ENCODE measurements at places on chromosomes 6 and 20.

- no peak for DNase-seq
These were observed 696 bp downstream of the TREML1 start for GRCh38 chr6:41153451-41153850.

DNA sequence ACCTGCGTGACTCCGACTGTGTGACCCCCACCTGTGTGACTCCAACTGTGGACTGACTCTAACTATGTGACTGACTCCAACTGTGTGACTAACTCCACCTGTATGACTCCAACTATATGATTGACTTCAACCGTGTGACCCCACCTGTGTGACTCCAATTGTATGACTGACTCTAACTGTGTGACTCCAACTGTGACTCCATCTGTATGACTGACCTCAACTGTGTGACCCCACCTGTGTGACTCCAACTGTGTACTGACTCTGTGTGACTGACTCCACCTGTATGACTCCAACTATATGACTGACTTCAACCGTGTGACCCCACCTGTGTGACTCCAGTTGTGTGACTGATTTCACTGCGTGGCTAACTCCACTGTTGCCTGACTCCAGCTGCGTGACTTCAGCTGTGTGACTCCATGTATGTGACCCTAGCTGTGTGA is 38.6 kb downstream of the SYNJ2 start:
- DNase-seq, result no peak

DNA sequence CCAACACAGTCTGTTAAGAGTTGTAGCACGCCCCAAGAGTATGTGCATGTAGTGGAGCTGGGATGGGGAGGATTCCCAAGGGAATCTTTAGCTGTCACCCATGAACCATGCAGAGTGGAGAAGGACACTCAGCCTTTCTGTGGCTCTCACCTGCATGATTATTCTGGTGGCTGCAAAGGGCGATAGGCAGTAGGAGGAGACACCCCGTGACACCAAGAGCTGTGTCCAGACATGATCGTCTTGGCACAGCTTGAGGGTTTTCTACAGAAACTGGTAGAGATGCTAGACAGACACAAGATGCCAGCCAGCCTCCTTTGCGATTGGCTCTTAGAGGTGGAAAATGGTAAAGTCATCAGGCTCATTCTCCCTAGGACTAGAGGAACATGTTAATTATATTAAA is 3.1 kb upstream of the CSE1L start:
- no peak for DNase-seq

DNA sequence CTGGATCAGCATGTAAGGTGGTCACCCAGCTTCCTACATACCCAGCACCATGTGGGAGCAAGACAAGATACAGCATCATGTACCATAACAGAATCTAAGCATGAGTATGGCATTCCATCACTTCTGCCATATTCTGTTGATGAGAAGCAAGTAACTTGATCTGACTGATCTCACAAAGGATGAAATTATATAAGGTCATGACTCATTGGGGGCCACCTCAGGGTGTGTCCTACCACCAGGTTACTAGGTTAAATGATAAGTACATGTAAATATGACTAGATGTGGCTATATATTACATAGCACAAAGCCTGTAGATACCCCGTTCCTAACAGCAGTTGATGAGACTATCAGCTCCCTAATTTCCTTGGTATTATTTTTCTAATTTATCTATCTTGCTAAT is 213.1 kb downstream of the DOK5 start:
- no peak for DNase-seq

DNA sequence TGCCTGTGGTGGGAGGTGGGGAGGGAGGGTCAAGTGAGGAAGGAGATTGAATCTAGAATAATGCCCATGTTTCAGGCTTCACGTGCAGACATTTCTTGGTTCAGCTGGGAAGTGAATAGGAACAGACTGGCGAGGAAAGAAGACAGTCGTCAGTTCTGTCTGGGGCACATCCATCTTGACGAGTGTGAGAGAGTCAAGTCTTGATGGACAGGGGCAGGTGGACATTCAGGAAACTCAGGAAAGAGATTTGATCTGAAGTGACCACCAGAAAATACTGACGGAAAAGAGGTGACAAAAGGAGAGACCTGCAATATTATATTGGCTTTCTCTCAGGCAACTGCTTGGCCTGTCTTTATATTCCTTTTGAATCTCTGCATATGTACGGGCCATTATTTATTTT is 68.6 kb downstream of the ESR1 start:
- DNase-seq, result no peak

GRCh38 chr6:72672906-72673305 is 51.0 kb downstream of the KCNQ5 start:
- no peak for DNase-seq

DNA sequence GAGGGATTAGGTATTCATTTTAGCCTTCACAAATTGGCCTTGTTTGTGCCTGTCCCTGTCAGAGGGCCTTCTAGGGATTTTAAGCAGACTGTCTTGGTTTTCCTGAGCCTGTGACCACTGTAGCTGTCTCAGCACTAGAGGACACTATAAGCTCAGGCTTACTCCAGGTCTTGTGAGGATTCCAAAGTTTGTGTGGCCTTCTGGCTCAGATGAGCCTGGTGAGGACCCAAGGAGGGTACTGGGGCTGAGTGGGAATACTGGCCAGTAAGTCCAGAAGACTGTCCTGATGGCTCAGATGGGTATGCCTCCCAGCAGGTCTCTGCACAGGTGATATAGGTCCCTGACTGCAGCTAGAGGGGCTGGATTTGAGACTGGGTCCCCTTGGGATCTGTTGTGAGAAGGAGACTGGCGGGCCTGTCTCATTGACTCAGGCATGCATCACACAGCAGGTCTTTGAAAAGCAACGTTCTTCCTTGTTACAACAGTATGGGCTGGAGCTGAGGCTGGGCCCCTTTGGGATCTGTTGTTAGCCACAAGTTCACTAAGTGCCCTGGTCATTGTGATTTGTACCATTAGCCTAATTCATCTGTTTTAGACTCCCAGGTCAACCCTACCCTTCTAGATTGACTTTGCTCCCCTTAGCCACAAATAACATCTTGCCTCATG is 26.3 kb upstream of the TFB1M start:
- no peak for DNase-seq

GRCh38 chr6:134735461-134735860 is 214.4 kb downstream of the ALDH8A1 start:
- no peak for DNase-seq

GRCh38 chr20:3660262-3661059 is 2.7 kb downstream of the GFRA4 start:
- DNase-seq, result no peak

GRCh38 chr6:130765181-130765727 is 62.0 kb upstream of the SMLR1 start:
- DNase-seq, result no peak

DNA sequence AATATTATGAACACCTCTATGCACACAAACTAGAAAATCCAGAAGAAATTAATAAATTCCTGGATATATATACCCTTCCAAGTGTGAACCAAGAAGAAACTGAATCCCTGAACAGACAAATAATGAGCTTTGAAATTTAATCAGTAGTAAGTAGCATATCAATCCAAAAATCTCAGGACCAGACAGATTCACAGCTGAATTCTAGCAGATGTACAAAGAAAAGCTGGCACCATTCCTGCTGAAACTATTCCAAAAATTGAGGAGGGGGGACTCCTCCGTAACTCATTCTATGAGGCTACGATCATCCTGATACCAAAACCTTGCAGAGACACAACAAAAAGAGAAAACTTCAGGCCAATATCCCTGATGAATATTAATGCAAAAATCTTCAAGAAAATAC is 67.0 kb upstream of the PDE7B start:
- no peak for DNase-seq

DNA sequence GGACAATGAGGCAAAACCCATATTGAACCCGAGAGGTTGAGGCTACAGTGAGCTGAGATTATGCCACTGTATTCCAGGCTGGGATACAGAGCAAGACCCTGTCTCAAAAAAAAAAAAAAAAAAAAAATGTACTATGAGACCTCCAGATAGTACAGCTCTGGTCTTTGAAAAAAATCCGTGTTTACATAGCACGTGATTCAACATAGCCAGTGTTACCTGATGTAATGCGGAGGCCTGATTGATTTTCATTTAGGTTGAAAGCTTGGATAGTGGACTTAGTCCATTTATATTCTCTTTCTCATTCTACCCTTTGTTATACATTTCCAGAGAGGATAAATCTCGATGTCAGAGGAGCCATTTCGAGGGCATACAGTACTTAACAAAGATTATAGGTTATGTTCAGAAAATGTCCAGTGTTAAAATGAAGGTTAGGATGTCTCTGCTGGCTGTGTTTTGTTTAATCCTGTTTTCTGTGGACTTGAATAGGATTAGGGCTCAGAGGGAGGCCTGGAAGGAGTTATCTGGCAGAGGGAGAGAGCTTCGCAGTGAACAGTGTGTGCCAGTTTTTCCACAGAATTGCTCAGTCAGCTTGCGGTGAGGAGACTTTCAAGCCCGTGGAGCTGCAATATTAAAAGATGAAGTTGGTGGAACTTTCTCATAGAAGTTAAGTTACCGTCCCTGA is 33.9 kb upstream of the BCLAF1 start:
- DNase-seq, result no peak

GRCh38 chr6:168756009-168756634 is 315.1 kb downstream of the SMOC2 start:
- DNase-seq, result no peak

DNA sequence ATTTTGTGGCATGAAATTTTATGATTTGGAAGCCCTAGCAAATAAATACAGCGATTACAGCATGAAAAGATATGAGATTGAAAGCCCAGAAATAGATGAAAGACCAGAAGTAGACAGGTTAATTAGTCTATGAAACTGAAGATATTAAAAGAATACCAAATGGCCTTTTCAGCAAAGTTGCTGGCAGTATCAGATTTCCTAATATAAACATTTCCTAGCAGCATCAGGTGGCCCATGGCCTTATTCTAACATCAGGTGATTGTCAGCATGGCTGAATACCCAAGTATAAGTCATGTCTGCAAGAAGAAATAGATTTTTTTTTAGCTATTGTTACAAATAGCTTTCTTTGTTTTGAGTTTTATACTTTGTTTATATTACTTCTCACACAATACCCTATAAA is 93.2 kb downstream of the CLVS2 start:
- no peak for DNase-seq

DNA sequence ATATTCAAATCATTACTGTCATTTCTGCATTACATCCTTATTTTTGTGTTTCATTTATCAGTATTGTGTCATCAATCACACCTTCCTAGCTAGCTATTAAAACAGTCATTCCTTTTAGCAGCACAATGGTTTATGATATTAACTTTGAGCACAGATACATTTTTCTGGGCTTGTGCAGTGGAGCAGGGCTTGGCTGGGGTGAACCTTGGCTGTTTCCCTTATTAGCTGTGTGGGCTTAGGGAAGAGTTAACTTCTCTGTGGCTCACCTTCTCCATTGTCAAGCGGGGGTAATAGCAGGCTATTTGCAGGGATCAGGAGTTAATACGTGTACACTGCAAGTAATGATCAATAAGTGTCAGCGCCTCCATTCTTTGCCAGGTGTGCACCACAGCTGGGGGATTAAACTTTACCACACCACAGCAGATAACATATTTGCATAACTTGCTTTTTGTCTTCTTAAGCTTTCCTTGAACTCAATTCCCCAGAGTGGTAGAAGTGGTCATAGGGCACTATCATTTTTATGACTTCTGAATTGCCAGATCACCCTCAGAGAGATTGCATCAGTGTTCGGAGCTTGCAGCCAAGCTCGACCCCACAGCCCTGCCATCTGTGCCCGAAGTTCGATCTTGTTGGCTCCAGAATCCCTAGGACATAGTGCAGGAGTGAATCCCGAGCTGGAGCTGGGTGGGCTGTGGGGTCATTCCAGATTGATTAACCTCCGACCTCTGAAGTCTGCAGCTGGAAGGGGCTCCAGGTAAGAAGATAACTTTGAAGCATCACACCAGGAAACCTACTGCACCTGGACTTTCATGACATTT is 1.5 kb upstream of the PYGB start:
- DNase-seq, result no peak

GRCh38 chr6:98842342-98843180 is 8.2 kb downstream of the POU3F2 start:
- no peak for DNase-seq

DNA sequence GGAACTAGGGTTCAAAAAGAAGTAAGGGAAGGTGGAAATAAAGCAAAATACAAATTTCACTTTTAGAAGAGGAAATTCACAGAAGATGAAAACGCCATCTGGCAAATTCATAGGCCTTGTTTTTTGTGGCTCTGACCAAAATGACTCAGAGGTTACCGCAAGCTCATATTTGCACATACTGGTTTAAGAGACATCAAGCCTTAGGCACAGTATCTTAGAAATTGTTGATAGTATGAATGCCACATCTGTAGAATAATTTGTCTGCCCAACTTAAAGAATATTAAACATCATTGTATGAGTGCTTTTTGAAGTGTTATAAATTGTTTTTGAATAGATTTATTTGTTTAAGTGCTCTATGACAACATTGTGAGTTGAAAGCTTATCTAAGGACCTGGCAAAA is 10.6 kb downstream of the TAAR1 start:
- no peak for DNase-seq

DNA sequence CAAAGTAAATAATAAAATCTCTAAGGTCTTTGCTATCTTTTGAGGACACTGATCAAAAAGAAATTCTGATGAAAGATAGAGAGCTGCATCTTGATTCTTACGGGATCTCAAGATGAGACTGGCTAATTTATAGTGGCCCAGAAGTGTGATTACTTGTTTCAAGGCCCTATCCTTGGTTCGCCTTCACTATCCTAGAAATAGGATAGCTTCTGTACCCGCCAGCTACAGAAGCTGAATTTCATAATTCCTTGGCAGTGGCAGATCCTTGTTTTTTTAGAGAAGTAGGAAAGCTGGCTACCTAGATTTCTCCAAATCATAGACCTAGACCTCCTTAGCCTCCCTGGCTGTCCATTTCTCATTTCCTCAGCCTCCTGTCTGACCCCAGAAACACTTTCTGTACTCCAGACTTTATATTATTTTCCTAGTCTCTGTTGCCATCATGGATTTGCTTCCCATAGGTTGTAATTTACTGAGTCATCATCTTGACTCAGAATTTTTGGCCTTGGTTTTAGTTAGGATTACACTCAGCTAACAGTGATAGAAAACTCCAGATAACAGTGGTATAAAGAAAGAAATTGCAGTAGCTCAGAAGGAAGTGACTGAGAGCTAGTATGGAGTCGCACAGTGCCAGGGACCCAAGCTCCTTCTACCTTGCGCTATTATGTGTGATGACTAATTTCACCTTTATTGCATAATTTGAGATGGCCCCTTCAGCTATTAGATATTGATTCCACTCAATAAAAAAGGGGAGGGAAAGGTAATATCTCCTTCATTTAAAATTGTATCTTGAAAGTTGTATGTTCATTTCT is 27.7 kb downstream of the PHF3 start:
- DNase-seq, result no peak

- no peak for DNase-seq
These were observed 258.2 kb downstream of the BMP7 start for GRCh38 chr20:57008217-57008616.

- no peak for DNase-seq
These were observed 14.5 kb downstream of the HSPA1B start for GRCh38 chr6:31842053-31842452.

DNA sequence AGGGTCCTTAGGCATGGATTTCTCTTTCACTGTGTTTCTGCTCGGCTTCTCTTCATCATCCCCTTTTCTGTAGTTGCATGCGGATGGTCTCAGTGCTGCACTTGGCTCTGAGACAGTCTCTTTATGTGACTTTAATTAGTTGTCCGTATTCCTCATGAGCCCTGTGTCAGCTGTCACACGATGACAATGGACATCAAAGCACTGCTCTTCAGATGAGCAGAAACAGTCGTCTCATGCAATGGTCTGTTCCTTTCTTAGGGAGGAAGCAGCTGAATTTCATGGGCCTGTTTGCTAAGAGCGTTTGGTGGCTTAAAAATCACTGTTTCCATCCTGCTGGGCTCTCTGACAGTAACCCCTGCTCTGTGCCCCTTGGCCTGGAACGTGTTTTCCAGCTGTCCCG is 64.9 kb downstream of the SYTL3 start:
- DNase-seq, result no peak

GRCh38 chr20:24987244-24987643 is 5.3 kb downstream of the APMAP start:
- no peak for DNase-seq

Data from NCI-H1092 treated with DMSO at 0.1 percent for 48 hours (cell line).